ENCODE measurements at places on chromosomes 6 and 20.

GRCh38 chr6:27251606-27252251, 4.2 kb downstream of the PRSS16 start:
- peak; percentile 98 for DNase-seq

DNA sequence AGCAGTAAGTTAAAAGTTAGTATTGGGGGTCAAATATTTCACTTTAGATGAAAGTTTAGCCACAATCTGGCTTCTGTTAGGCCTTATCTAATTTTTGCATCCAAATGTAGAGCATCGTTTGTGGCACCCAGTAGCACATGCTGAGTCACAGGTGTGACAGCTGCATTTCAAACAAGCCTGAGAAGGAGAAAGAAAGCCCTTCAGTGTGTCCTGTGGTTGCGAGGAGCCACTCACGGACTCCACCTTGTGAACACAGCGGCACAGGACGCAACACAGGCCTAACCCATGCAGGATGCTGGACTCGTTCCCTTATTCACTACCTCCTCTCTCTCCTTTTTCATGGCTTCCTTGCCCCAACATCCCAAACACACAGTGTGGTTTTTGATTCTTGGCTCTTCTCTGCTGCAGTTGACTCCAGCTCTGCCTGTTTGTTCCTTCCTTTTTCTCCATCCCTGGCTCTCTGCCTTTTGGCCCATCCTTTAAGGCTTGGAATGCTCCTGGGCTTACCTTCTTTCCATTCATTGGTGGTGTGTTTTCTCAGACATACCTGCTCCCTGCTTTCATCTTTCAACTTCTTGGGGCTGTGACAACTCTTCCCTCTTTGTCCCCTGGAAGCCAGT, 124.2 kb downstream of the SLC16A10 start:
- no peak for DNase-seq

DNA sequence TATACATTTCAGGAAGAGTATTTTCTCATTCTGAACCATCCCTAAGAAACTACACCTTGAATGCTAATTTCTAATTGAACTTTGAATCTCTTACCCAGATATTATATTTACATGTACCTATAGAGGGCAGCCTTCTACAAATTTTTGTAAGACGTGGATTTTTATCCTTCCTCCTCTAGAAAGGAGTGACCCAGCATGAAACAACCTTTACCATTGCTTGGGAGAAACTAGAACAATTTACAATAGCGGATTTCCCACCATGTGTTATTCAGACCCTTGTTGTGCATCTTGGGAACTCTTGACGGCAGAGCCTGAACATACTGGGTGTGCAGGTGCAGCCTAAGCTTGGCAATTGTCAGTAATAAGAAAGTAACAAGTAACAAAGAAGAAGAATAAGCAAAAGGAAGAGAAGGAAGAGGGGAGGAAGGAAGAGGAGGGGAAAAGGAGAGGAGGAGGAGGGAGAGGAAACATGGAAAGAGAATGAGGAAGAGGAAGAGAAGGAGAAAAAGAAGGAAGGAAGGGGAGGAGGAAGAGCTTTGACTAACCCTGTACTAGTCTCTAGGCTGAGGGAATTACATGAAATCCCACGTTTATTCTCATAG, 10.8 kb upstream of the TAAR1 start:
- DNase-seq = peak; percentile 20

DNA sequence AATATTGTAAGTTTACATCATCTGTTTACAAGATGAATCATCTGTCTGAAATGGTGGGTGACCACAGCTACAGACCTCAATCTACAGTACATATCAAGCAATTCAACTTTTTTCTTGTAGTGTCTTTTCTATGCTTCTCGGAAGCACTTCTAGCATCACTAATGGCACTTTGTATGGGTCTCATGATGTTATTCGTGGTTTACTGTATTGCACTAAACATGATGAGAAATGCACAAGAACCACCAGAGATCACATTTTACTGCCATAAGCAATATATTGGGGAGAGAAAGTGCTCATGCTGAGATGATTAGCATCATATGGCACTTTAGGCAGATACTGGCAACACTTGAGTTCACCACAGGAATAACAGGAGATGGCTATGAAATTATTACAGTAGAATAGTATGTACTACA, 15.4 kb upstream of the BTBD3 start:
- DNase-seq = no peak

DNA sequence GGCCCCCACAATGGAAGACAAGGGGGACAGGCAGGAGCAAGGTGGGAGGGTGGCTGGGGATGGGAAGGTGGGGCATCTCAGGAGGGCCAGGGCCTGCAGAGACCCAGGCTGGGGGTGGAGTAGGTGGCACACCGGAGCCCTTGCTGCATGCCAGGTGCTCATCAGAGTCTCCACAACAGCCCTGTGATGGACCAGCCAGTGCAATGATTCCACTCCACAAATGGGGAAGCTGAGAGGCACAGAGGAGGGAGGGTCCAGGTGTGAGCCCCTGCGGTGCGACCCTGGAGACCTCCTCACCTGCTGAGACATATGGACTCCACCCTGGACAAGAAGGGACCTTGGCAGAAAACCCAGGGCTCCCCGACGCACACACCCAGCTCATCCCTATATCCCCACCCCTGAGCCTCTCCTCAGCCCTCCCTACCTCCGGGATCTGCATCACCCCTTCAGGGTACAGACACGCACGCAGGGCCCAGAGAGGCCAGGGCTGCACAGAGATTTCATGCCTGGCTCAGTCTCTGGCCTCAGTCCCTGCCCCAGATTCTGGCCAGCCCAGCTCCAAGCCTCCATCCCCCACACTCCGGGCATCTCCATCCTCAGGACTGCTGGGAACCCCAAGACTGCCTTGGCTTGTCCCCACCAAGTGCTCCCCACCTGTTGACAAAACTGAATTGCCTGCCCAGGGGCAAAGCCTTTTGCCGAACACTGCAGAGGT, 7.1 kb upstream of the GRM4 start:
- no peak for DNase-seq

DNA sequence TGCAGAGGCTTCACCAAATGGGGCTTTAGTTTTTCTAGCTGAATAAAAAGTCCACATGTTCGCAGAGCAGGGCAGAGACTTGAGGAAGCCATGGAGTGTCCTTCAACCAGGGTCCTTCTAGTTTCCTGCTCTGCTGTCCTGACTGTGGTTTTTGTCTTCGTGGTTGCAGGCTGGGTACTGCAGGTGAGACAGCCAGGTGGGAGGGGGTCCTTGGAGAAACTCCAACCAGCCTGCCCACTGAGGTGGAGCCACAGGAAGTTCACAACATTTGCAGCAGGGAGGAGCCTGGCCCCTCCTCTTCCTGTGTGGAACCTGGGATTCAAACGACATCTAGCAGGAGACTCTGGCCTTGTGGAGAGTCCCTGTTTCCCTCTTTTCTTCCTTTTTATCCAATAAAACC, 68.8 kb upstream of the MYLIP start:
- DNase-seq = peak; percentile 65

DNA sequence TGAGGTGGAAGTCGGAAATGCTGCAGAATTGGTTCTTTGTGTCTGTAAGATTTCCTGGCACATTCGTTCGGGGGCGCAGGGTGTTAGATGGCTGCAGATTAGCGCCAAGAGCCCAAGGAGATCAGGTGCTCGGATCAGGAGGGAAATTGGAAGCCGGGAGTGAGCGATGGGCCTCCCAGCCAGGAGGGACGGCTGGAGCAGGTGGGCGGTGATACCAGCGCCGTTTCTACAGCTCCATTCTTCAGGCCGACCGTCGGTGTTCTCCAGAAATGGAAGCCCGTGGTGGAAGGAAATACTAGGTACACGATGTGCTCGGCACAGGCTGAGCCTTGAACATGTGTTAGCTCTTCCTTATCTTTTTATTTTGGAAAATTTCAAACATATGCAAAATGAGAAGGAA, 6.5 kb downstream of the SIRPA start:
- no peak for DNase-seq

DNA sequence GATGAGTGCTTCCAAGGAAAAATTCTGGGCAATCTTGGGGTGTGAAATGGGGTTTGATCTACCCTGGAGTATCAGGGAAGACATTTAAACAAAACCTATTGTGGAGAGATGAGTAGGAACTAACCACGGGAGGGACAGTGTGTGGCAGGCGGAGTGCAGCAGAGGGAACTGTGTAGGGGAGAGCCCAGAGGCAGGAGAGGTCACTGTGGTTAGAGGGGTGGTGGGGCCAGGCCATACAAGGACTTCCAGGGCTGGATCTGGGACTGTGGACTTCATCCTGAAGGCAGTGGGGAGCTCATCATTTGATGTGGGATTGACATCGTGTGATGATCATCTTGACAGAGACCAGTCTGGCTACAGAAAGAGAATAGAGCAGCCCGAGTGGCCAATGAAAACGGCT, 89.0 kb downstream of the TOX2 start:
- no peak for DNase-seq

GRCh38 chr6:33201935-33202334, 1.3 kb downstream of the SLC39A7 start:
- DNase-seq = no peak

- no peak for DNase-seq
These were observed 11.8 kb downstream of the TRIM10 start for GRCh38 chr6:30149234-30149633.

GRCh38 chr20:56733967-56734366, 104.9 kb downstream of the TFAP2C start:
- no peak for DNase-seq

DNA sequence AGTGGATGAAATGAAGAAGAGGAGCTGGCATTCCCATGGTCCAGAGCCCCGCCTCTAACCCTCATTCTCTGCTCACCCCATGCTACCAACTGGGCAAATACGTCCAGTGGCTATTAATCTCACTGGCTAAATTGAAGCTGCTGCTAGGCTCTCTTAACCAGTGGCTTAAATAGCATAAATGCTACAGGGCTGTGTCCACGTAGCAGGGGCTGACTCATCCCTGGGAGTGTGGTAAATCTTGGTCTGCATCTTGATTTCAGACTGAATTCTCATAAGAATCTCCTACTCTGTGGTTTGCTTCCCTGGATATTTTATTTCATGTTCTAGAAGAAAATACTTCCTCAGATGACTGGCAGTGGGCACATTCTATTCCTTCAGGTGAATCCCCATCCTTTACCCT, 193.1 kb upstream of the ARG1 start:
- DNase-seq = no peak

- no peak for DNase-seq
These were observed 20.6 kb upstream of the QKI start for GRCh38 chr6:163393923-163394322.

- DNase-seq = no peak
These were observed 2.6 kb downstream of the SLCO4A1 start for GRCh38 chr20:62644802-62645496.

DNA sequence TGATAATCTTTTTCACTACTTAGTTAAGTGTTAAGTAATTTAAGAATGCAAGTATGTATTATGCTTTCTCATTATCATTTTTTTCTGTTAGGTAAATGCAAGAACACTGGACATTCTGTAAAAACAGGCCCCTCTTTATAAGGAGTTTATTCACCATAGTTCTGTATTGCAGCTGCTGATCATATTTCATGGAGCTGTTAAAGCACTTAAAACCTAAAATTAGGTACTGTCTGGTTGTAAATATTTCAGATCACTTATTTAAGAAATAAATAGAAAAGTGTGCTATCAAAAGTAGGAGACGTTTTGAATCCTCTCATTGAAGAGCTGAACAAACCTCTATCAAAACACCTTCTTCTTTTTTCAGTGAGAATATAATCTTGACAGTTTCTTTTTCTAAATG, 3.9 kb downstream of the EYA4 start:
- DNase-seq = no peak

- DNase-seq = no peak
These were observed 19.1 kb downstream of the TAB2 start for GRCh38 chr6:149336609-149336928.

DNA sequence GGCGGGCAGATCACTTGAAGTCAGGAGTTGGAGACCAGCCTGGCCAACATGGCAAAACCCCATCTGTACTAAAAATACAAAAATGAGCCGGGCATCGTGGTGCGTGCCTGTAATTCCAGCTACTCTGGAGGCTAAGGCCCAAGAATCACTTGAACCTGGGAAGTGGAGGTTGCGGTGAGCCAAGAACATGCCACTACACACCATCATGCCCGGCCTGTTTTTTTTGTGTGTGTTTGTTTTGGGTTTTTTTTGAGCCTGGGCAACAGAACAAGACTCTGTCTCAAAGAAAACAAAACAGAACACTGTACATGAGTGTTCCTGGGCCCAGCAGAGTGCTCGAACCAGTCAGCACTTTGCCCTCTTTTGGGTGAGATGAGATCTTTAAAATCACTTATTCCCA, 159.1 kb downstream of the MTHFD1L start:
- no peak for DNase-seq

GRCh38 chr6:47138046-47138445, 95.9 kb upstream of the ADGRF1 start:
- no peak for DNase-seq

DNA sequence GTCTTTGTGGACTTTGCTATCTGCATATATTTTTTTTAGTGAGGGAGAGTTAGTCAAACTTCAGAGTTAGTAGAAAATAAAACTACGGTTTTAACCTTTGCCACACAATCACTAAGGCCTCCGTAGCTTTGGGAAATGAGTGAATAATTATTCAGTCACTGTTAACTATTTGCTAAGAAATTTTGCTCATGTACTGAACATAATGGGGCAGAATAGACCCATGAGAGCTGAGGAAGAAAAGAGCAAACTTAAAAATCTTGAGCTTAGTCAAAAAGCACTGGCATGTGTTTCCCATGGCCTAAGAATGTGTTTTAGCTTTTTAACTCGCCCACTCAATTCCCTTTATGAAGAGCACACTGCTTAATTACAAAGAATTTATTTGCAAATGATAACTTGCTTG, 60.4 kb upstream of the SUPT3H start:
- no peak for DNase-seq

DNA sequence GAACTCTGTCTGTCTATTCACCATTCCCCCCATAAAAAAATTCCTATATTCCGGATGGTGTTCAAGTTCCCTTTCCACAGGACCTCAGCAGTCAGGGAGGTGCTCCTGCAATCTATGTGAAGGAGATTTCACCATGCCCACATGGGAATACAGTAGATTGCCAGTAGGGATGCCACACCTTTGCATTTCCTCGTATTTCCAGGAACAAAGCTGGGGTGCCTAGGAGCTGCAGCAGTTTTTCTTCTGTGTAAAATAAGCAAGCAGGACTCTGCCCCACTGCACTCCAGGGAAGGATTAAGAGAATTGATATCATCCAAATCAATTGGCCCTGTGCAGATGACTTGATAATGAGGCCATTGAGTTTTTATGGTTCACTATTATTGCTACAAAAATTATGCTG, 7.4 kb upstream of the KIF16B start:
- no peak for DNase-seq

DNA sequence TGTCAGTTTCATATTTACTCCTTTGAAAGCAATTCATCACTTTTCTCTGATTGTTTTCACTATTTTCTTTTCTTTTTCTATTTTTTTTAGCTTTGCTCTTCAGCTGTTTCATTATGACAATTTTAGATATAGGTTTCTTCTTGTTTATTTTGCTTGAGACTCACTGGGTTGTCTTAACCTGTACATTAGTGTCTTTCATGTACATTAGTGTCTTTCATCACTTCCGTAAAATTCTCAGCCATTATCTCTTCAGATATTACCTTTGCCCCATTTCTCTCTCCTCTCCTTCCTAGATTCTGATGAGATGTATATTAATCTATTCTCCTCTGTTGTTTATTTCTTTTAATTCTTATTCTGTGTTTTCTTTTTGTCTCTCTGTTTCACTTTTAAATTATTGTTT, 14.5 kb upstream of the TBPL1 start:
- DNase-seq = no peak

- peak; percentile 94 for DNase-seq
These were observed at the start of the genes PSMA7 and SS18L1 for GRCh38 chr20:62143081-62143956. TSS of gene PSMA7 (minus strand) at chr20:62143394. CDS start at chr20:62143303, 91 bp downstream. TSS of gene SS18L1 (plus strand) at chr20:62143769. CDS start at chr20:62143821, 52 bp downstream.
